Smooth muscle cell of the umbilical artery (primary cell): ENCODE measurements at places on chromosomes 4 and X. TPM values are rescaled to one million over a fixed set of nuclear protein-coding genes. Genes with fewer than 3 reads are reported as not detected.

IQCM gene
- total RNA-seq, result not detected in 2 replicates

NXF3 gene
- total RNA-seq, result not detected in 2 replicates

IL9R gene
- total RNA-seq, result not detected in 2 replicates

CENPU gene
- total RNA-seq, result 2.4 and 17.3 TPM in 2 replicates

DIPK2B gene
- under 0.01 and 0.05 TPM in 2 replicates for total RNA-seq

GK gene
- total RNA-seq, result 5.2 and 14.8 TPM in 2 replicates

PHKA1 gene
- 21.1 and 22.5 TPM in 2 replicates for total RNA-seq

IL13RA2 gene
- 35.6 and 63.2 TPM in 2 replicates for total RNA-seq

FGFR3 gene
- 0.59 and 1.3 TPM in 2 replicates for total RNA-seq

GDPD2 gene
- total RNA-seq, result not detected in 2 replicates

CYSLTR1 gene
- total RNA-seq, result not detected in 2 replicates

MTMR1 gene
- total RNA-seq, result 19.9 and 39.7 TPM in 2 replicates

ENPEP gene
- 0.30 and 3.1 TPM in 2 replicates for total RNA-seq

ATP8A1 gene
- total RNA-seq, result 0.59 and 0.65 TPM in 2 replicates

GYPA gene
- not detected in 2 replicates for total RNA-seq

APOOL gene
- 7.1 and 19.1 TPM in 2 replicates for total RNA-seq

GCNA gene
- 3.0 and 3.3 TPM in 2 replicates for total RNA-seq

FGF2 gene
- total RNA-seq, result 169 and 234 TPM in 2 replicates

TTC29 gene
- total RNA-seq, result not detected in 2 replicates

FAT1 gene
- 202 and 464 TPM in 2 replicates for total RNA-seq

SSX1 gene
- total RNA-seq, result not detected in 2 replicates

XAGE1B gene
- not detected in 2 replicates for total RNA-seq

REPS2 gene
- 0.30 and 0.37 TPM in 2 replicates for total RNA-seq

AWAT2 gene
- not detected in 2 replicates for total RNA-seq

MAGEE2 gene
- not detected in 2 replicates for total RNA-seq

LRIT3 gene
- total RNA-seq, result under 0.01 and 0.05 TPM in 2 replicates

DDIT4L gene
- 2.6 and 2.7 TPM in 2 replicates for total RNA-seq

NHSL2 gene
- total RNA-seq, result 1.5 and 10.1 TPM in 2 replicates

HHIP gene
- 0.59 and 13.1 TPM in 2 replicates for total RNA-seq

TMEM150C gene
- 0.23 and 0.30 TPM in 2 replicates for total RNA-seq

BEX1 gene
- 0.89 and 3.8 TPM in 2 replicates for total RNA-seq

APBB2 gene
- 148 and 352 TPM in 2 replicates for total RNA-seq
